Esophagus squamous epithelium (tissue), 5 donors: ENCODE measurements at places on chromosomes 6 and 20.

DNA sequence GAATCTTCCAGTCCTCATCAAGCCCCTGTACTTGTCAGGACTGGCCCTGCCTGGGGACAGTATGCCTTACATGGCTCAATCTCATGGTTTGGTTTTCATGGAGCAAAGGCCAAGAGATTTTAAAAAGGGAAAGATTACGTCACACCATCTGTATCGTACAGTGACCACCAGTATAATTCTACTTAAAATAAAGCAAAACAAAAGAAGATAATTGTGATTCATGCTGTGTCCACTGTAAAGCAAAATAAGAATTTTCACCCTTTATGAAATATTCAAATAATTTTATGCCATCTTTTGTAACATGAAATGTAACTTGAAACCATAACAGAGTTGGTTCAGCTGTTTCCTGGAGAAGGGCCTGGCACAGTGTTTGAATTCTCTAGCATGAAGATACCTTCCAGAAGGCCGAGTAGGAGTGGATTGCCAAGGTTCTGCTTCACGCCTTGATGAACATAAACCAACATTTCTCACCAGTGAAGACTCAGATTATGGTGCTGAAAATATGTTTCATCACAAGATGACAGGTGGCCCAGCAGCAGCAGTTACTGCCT is 486.5 kb downstream of the RFPL4B start:
- no peak for DNase-seq

DNA sequence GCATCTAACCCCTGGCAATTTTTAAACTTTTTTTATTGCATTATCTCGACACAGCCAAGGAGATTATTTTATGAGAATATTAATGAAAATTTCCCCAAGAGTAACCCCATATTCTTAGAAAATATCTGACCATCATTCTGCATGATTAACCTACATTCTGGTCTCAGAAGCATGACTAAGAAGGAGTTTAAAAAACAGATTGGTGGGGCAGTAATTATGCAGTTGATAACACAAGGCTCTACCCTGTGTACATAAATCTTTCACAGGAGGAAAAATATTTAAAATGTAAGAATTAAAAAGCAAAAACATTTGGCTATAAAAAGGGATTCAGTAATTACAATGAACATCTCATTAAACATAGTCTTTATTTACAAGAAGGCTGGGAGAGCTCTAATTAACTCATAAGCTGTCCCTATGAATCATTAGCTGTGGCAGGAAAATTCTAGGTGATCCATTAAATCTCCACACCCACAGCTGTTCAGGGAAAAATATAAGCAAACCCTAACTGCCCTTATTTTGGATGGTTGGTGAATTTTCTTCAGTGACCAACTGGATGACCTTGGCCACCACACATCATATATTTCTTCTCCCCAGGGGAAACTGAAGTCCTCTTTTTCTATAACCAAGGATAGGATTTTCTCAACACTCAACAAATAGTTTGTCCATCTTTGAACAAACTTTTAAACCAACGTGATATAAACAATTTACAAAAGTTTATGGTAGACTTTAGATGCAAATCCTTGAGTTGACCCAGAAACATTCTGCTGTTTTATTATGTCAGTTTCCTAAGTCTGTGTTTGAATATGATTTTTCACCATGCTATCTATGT is 59.5 kb downstream of the PDE7B start:
- no peak for DNase-seq

GRCh38 chr6:136544326-136544725 is 5.9 kb downstream of the MAP7 start:
- DNase-seq: no peak

DNA sequence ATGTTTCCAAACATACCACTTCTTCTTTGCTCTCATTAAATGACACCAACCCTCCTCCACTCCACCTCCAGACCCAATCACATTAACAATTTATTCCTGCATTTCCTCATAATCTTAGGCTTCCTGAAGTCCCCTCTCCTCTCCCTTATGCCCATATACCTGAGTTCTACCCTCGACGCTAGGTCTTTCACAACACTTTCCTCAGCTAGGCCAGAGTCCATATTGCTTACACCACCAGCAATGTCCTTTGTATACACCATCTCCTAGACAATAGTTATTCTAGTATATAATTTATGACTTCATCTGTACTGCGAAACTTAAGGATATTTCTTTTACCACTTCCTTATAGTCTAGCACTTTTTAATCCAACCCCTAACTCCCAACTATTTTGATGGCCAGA is 47.7 kb downstream of the SIM1 start:
- no peak for DNase-seq

DNA sequence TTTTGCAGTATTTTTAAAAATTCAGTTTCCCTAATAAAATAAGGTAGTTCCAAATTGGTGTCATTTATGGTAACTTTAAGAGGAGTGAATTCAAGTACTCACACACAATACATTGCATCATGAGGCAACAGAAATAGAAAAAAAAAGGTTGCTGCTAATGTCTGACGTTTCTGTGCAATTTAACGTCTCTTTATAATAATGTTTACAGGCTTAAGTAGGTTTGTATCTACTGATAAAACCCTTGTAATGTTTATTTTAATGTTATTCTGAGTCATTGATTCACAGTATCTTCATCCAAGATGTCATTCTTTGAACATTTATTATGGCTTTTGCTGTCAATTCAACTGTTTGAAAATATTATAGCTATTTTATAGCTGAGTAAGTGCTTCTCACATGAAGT is 86.0 kb downstream of the RNF217 start:
- DNase-seq: no peak

DNA sequence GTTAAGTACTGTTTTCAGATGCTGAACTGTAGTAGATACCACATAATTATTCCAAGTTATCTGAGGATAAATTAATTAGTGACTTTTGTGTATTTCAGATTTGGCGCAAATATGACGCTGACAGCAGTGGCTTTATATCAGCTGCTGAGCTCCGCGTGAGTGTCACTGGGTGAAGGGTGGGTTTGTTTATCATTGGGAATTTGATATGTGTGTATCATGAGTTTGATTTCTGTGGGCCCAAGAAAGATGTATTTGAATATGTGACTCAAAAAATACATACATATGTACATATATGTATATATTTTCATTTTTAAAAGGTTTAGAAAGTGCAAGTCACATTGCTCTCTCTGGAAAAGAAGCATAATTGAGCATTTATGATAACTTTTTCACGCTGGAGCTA is 17.4 kb downstream of the SCGN start:
- no peak for DNase-seq

GRCh38 chr20:10565922-10566897 is 107.6 kb downstream of the JAG1 start:
- DNase-seq: no peak

GRCh38 chr20:6866741-6867140 is 99.3 kb downstream of the BMP2 start:
- DNase-seq: no peak

DNA sequence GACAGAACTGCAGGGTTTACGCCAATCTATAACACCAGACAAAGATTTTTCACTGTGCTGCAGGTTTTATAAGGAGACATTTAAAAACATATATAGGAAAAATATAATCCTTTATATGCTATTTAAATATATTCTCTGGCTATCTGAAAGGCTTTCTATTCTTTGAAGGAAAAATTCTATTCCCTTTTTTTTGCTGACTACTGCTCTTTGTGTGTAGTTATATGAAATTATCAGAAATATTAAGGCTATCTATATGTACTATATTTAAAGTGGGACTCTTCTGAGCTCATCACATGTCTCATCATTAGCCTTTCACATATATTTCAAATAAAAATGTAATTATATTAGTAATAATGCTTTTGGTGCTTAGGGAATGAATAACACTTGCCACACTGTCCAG is 930.7 kb downstream of the EYS start:
- DNase-seq: no peak

- DNase-seq: no peak
Measured at GRCh38 chr6:28537065-28537464, 11.4 kb downstream of the GPX5 start.

- DNase-seq: no peak
Measured at GRCh38 chr20:13883425-13883824, 98.6 kb downstream of the NDUFAF5 start.

GRCh38 chr6:158560836-158561320 is 987 bp downstream of the TMEM181 start:
- no peak for DNase-seq

DNA sequence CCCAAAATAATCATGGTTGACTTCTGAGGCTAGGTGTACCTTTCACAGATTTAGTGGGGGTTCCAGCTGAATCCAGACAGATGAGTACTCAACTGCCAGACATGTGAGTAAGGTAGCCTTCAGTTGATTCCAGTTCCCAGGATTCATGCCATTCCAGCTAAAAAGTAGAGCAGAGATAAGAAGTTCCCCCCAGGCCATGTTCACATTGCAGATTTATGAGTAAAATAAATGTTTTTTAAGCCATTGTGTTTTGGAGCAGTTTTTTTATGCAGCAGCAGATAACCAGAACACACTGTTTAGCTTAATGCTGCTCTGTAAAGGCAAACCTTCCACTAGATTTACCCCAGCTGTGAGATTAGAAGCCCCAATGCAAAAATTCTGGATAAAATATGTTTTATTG is 245.0 kb downstream of the RFPL4B start:
- DNase-seq: no peak

DNA sequence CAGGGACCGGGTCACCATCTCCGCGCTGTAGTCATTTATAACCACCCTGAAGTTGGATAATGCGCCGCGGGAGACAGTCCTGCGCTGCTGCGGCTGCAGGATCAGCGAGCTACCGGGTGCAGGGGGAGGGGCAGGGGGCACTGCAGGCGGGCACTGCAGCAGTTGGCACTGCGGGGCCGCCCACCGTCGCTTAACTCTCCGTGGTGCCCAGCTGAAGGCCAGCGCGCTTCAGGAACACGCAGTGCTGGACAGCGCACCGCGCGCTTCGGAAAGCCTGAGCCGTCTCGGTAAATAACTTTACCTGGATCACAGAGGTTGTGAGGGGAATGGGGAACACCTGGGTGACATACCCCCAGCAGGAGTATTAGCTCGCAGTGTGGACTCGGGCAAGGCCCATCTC is 12.4 kb upstream of the LRFN2 start:
- DNase-seq: no peak

DNA sequence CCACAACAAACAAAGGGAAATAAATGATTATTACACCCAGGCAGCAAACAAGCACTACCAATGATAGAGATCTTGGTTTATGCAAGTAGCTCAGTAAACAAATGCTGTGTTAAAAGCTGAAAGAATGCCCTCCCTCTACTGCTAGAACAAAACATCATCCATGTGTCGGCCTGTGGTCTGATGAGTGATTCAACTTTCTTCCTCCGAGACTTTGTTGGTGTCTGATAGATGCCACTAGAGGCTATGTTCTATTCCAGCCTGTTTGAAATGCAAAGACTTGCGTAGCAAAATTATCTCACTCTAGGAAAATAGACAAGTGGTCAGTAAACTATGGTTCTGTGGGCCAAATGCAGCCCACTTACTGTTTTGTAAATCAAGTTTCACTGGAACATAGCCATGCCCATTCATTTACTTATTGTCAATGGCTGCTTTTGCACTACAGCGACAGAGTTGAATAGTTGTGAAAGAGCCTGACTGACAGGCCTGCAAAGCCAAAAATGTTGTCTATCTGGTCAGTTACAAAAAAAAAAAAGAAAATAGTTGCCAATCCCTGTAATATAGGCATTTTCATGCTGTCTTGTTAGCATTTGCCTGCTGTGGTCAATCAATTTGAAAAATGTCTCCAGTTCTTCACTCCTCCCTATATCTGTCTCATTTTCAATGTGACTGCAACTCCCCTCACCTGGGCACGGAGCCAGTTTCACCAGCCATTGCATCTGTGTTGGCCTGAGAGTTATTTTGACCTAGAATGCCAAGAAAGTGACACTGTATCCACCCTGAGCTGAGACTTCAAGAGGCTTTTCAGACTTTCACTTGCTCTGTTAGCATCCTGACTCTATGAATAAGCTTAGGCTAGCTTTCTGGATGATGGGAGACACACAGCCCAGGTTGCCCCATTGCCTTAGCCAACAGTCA is 544.6 kb upstream of the BTBD3 start:
- no peak for DNase-seq

DNA sequence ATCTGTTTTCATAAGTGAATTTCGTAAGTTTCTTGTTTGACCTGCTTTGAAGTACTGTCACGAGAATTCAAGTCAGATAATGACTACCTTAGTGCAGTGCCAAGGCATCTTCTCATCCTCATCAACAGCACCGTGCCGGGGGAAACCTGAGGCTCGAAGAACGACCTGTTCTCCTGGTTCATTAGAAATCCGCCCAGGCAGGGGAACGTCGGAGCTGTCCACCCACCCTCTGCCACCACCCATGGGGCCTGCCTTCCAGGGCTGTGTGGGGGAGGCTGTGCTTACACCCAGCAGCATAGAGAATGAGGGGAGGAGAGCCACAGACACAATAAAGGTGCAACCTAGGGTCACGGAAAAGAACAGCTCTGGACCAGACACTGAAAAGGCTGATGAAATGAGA is 101.6 kb downstream of the RAMACL start:
- no peak for DNase-seq

DNA sequence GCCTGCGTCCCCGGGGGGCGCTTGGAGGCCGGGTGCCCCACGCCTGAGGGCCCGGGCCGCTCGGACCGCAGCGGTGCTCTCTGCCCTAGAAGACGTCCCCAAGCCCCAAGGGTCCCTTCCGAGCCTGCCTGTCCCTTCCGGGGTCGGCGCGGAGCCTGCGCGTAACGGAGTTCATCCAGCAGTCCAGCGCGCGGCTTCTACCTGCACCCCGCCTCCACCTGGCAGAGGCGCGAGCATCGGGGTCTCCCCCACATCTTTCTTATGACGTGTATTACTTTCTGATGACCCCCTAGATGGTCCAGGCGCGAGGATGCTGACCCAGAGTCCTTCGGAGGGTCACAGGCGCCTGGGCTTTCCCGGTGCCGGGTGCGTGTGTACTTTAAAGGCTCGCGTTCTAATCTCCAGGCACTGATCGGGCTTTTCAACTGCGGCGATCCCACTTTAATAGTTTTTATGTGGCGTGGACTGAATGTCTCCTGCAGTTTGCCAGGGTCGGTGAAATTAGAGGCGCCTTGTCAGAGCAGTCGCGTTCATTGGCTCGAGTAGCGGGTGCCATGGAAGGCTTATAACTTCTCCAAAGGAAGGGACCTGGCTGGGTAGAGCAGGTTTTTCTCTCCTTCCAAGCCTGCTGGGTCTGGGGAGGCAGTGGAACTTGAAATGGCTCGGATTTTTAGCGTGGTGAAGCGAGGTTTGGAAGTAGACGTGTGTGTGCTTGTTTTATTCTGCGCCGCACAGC is 912 bp downstream of the EYA4 start:
- DNase-seq: no peak

DNA sequence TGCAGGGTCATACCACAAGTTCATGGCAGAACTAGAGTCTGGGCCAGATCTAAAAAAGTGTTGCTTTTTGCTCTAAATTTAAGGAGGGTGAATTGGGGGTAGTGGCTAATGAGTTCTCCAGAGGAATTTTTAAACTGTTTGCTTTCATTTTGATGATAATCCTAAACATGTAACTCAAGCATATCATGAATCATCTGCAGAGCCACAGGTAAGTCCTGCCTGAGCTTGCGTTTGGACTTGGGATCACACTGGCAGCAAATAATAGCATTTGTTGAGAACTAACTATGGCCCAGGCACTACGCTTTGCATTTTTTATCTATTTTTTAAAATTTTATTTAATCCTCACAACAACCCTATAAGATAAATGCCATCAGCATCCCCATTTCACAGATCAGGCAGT is 27.4 kb downstream of the FAM110A start:
- DNase-seq: no peak
